Breast epithelium (tissue), 4 donors: ENCODE measurements at places on chromosomes 2 and 18.

- DNase-seq: no peak
Observed at GRCh38 chr2:6749962-6750361, 115.7 kb downstream of the CMPK2 start.

GRCh38 chr18:67154979-67155378 lies 361.5 kb downstream of the DSEL start:
- DNase-seq: no peak

- DNase-seq: no peak
Observed at GRCh38 chr2:206232287-206233035, 42.0 kb upstream of the ZDBF2 start.

DNA sequence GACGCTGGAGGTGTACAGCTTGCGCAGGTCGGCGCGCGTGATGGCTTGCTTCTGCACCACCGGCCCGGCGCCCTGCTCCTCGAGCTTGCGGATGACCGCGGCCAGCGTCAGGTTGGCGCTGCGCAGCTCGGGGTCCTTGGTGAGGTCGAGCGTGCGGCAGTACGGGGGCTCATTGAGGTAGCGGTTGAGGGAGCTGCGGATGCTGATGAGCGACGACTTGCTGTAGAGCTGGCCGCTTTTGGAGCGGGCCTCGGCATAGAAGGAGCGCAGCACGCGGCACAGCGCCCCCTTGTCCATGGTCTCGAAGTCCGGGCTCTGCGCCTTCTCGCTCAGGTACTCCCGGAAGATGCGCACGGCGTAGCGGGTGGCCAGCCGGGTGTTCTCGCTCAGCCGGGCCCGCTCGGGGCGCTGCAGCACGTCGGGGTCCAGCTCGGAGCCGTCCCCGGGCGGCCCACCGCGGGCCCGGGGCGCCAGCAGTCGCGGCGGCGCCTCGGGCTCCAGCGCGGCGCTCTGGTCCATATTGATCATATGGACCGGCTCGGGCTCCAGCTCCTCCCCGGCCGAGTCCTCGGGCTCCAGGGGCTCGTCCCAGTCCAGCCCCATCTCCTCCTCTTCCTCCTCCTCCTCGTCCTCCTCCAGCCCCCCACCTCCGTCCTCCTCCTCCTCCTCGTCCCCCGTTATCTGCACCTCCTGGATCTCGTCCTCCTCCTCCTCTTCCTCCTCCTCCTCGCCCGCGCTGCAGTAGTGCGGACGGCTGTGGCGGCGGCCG lies 523 bp downstream of the KCTD1 start:
- DNase-seq: peak; percentile 81

GRCh38 chr2:126698376-126698775 lies 42.4 kb downstream of the GYPC start:
- DNase-seq: no peak

GRCh38 chr2:239540174-239540573 lies 139.4 kb upstream of the HDAC4 start:
- DNase-seq: peak; percentile 19

DNA sequence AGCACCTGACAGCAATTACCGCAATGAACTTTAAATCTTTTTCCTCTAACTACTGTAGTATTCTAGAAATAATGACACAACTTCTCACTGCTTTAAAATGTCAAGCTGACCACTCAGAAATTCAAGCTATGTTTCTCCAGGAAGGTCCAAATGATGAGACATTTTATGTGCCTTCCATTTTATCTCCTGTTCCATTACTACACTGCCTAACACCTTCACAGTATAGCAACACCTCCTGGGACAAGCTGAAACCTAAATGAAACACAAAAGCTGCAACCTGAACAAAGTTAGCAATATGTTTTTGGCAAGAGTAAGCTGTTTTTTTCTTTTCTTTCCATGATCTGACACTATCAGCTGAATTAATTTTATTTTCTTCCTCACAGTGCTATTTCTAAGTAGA lies 81.9 kb downstream of the IKZF2 start:
- no peak for DNase-seq

GRCh38 chr2:158500333-158500732 lies 43.6 kb downstream of the PKP4 start:
- no peak for DNase-seq

DNA sequence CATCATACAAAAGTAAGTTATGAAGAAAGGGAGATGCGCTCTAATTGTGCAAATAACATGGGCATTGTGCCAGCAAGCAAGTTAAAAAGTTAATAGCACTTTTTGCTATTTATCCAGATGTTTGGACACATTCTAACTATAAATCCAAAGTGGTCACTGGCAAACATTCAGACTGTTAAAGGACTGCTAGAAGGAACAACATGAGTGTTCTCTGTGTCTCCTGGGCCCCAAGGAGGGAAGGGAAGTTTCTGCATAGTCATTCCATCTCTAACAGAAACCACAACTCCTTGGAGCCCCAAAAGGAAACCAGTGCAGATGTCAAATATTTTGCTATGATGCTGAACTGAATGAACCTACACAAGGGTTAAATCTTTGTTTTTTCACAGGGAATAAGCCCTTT lies 213.3 kb upstream of the HNRNPA3 start:
- no peak for DNase-seq

GRCh38 chr2:202831242-202832220 lies 40.0 kb downstream of the ICA1L start:
- DNase-seq: no peak

DNA sequence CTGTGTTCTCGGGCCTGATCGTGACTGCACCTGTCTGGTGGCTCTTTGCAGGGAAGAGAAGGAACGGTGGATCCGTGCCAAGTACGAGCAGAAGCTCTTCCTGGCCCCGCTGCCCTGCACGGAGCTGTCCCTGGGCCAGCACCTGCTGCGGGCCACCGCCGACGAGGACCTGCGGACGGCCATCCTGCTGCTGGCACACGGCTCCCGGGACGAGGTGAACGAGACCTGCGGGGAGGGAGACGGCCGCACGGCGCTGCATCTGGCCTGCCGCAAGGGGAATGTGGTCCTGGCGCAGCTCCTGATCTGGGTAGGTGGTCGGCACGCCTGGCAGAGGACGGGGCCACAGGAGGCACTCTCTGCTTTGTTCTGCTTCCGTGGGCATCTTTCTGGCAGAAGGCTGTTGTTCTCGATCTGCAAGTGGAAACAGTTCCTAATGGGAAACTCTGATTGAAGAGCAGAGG lies 48.0 kb downstream of the GBX2 start:
- DNase-seq: no peak

DNA sequence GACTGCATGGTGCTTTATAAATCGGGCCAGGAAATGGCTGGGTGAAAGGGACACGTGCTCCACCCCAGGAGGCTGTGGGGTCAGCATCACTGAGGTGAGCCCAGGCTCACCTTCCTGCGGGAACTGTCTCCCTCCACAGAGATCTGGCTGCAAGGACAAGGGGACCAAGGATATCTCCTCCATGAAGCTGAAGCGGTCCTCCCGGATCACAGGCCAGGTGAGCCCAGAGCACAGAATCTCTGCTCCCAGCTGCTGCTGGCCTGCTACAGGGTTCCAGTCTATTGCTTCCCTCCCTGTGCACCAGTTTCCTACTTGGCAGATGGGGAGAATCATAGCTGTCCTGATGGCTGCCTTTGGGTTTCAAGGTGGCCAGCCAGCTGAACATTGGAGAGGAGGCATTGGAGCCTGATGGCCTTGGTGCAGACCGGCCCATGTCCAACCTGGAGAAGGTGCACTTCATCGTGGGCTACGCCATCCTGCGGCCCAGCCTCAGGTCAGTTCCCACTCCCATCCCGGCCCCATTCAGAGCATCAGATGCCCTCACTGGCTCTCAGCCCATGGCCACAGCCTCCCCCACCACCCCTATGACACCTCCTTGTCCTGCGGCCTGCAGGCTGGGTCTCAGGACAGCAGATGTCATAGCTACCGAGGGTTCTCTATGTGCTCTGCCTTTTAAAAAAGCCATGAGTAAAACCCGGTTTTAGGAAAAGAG lies 33.7 kb upstream of the GPR17 start:
- DNase-seq: no peak

GRCh38 chr18:54238173-54238936 lies 13.9 kb upstream of the MBD2 start:
- DNase-seq: no peak

DNA sequence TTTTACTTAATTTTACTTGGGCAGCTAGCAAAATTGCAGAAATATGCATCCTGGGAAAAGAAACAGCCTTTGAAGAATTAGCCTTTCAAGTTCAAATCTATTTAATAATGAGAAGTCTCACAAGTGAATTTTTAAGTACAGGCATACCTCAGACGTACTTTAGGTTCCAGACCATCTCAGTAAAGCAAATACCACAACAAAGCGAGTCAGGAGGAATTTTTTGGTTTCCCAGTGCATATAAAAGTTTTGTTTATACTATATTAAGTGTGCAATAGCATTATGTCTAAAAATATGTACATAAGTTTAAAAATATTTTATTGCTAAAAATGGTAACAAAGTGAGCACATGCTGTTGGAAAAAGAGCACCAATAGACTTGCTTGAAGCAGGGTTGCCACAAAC lies 50.8 kb upstream of the TWSG1 start:
- DNase-seq: no peak
